Muscle of arm (tissue), 14 donors: ENCODE measurements at places on chromosomes 13 and 19. TPM values are rescaled to one million over a fixed set of nuclear protein-coding genes. Genes with fewer than 3 reads are reported as not detected.

ARHGAP33 gene
- 10.7 TPM for polyA plus RNA-seq

DNA sequence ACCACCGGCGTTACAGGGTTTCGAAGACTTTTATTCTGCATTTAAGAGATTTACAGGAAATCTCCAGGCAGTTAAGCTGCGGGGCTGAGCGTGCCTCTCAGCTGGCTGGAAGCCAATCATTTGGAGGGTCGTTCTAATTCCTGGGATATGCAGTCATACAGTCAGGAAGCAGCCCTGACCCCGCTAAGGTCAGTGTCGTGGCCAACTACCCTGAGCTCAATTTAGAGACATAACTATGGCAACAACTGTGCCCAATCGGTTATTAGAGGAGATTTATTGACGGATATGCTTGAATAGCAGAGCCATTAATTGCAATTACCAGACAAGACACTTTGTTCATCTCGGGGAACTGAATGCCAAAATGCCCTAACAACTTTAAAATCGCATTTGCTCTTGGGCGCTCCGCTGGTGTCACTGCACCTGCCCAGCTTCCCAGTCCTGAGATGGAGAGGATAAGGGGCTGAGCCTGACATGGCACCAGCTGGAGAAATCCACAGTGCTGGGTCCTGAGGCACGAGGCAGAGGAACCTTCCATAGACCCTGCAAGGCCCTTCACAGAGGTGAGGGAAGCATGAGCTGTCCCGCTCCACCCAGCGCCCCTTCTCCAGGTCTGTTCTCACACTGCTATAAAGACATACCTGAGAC is 15.1 kb upstream of the ZNF507 start:
- DNase-seq = no peak

GRCh38 chr19:18020212-18021085 is 12.5 kb downstream of the ARRDC2 start:
- DNase-seq = no peak

- DNase-seq = no peak
These were observed 359.2 kb downstream of the KCTD12 start for GRCh38 chr13:76527041-76527440.

- no peak for DNase-seq
These were observed 37.7 kb downstream of the MYO9B start for GRCh38 chr19:17113127-17113785.

DNA sequence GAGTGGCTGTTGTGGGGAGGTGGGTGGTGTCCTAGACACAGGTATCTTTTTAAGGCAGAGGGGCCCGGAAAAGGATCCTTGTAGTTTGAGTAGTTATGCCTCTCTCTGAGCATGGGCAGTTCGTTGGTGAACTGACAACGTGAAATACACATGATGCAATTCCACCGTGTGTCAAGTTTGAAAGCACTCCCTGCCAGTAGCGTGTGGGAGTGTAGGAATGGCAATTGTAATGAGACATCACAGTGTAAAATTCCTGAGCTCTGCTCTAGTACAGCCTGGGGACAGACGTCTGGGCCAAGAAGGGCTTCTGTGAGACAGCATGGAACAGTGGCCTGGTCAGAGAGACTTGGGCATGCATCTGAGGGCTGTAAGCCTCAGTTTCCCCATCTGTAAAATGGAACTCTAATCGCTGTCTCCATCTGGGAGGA is 10.4 kb upstream of the ASF1B start:
- DNase-seq = no peak

DNA sequence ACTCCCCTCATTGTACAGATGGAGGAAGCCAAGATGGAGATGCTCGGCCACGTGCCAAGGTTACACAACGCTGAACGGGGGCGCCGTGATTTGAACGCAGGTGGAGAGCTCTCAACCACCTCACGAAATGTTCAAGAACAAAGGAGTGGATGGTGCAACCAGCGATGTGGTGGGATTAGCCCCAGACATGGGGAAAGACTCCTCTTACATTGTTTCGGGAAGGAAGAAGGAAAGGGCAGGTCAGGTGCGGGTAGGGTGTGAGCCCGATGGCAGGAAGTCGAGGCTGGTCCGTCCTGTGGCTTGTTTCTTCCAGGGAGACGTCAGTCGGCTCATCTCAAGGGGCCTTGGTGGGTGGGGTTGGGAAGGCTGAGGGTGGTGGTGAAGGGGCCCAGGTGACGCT is 7.1 kb upstream of the KLK14 start:
- no peak for DNase-seq
